ENCODE measurements at places on chromosomes 3 and 15.

- no peak for DNase-seq
Observed at GRCh38 chr15:32030795-32031194, 480 bp downstream of the CHRNA7 start.

- DNase-seq: no peak
Observed at GRCh38 chr3:106263011-106263410, 394.2 kb upstream of the CBLB start.

- DNase-seq: no peak
Observed at GRCh38 chr3:23911397-23911796, 5.4 kb downstream of the NKIRAS1 start.

GRCh38 chr3:85081191-85081906 lies 122.6 kb downstream of the CADM2 start:
- no peak for DNase-seq

GRCh38 chr3:18079739-18080138 lies 337.3 kb upstream of the TBC1D5 start:
- DNase-seq: no peak

DNA sequence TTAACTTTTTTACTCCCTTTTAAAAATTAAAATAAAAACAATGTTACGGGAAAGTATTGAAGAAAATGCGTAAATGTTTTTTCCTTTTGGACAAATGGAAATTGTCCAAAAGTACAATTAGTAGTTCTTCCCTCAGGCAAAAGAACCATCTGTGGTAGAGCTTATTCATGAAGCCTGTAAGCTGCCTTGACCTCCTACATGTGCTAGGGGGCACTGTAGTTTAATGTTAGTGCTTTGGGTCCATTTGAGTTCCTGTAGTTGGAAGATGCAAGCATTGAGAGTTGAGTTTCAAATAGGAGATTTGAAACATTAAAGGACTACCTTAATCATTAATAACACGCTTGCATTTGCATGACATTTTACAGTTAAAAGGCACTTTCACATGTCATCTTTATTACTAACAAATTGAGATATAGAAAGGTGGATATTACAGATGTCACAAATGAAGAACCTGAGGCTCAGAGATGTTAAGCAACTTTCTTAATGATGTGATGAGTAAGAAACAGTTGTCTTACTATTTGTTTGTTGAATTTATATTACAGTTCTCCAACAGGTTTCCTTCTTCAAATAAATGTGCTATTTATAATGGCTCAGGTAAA lies 1.8 kb upstream of the ZNF385D start:
- no peak for DNase-seq

DNA sequence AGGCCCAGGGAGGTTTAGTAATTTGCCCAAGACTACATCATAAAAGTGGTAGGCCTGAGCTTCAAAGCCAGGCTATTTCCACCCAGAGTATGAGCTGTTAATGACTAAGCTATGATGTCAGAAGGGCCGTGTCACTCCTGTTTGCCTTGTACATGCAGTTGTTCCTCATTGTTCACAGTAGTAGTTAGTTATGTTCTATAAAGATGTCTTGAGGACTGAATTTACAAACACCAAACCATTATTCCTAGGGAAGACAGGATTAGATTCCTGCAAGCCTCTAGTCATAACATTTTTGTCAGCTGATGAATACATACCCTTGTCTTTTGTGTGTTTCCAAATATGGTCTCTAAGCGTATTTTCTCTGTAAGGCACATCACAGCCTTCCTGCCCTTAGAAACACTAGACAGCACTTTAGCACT lies 20.9 kb upstream of the LARS2 start:
- no peak for DNase-seq

DNA sequence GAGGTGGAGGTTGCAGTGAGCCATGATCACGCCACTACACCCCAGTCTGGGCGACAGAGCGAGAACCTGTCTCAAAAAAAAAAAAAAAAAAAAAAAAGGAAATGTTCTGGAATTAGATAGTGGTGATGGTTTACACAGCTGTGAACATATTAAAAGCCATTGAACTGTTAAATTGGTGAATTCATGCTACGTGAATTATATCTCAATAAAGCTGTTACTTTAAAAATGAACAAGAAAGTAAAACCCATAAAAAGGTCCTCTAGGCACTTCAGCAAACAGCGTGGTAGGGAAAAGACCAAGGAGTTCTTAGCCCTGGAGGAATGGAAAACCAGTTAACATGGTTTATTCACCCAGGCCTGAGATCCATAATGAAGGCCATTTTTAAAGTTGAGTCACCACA lies 180.1 kb downstream of the ATG7 start:
- no peak for DNase-seq

Data from GM18507 (cell line).